Stimulated activated CD4-positive, alpha-beta T cell treated with anti-CD3 and anti-CD28 coated beads, Interleukin-1b, Interleukin-23, amount 100 ng/mL, for 4 hours (primary cell): ENCODE measurements at places on chromosomes 13 and 19.

DNA sequence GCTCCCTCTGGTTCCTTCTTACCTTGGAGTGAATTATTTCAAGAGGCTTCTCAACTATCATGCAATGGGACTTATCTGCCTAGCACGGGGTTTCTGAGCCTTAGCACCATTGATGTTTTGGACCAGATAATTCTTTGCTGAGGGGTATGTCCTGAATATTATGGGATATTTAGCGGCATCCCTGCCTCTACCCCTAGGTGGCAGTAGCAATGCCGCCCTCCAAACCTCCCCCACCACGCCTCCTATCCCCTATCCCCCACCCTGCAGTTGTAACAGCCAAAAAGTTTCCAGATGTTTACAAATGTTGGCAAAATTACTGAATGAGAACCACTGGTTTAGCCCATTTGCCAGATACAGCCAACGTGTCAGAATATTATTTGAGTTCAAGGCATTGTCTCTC is 125.5 kb downstream of the POSTN start:
- DNase-seq = no peak

DNA sequence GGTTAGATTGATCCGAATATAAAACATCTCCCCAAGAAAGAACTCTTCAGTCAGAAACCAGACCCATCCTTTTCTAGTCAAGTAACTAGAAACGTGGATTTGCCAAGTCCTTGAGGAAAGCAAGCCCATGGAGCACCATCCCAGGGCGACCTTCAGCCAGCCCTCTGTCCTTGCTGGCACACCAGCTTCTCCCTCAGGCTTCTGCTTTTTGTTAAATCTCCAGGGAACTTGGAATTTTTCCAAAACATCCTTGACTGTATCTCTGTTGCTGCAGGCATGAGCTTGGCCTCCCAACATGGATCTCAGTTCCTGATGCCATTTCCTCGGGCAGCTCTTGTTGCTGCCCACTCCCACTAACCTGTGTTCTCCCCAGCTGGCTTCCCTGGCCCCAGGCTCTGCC is 27.1 kb upstream of the C1QTNF9 start:
- no peak for DNase-seq

DNA sequence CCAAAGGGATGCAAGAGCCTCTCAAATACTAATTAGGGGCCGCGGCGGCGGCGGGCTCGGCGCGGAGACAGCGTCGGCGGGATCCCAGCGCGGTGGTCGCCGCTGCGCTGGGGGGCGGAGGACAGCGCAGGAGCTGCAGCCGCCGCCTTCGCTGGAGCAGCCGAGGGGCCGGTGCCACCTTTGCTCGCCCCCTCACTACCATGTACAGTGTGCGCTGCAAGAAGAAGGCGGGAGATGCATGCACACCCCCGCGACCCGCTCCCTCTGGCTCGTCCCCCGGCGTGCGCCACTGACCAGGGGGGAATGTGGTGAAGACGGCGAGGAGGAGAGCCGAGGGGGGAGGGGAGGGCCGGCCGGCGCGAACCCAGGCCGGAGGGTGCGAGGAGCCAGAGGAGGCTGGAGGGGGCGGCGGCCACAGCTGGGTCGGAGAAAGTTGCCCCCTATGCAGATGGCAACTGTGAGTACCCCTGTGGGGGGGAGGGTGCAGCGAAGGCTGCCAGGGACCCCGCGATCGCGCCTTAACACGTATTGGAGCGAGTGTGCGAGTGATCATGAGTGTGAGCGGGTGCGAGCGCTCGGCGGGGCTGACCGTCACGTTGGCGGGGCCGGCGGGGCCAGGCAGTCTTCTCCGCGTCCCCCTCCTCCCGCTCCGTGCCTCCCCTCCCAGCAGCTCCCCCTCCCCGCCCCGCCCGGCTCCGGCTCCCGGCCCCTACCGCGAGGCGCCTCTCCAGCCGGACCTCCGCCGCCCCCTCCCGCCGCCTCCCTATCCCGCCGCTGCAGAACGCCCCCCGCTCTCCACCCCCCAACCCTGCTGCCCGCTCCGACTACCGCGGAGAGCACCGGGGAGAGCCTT is 808 bp downstream of the SLITRK5 start:
- DNase-seq = no peak

GRCh38 chr13:23639674-23640073 is 69.5 kb downstream of the TNFRSF19 start:
- no peak for DNase-seq

GRCh38 chr13:103573446-103573845 is 507.2 kb upstream of the SLC10A2 start:
- DNase-seq = no peak

- DNase-seq = no peak
Measured at GRCh38 chr13:110416131-110417025, 109.3 kb downstream of the COL4A2 start.

GRCh38 chr13:106523576-106523975 is 11.9 kb downstream of the EFNB2 start:
- DNase-seq = no peak

DNA sequence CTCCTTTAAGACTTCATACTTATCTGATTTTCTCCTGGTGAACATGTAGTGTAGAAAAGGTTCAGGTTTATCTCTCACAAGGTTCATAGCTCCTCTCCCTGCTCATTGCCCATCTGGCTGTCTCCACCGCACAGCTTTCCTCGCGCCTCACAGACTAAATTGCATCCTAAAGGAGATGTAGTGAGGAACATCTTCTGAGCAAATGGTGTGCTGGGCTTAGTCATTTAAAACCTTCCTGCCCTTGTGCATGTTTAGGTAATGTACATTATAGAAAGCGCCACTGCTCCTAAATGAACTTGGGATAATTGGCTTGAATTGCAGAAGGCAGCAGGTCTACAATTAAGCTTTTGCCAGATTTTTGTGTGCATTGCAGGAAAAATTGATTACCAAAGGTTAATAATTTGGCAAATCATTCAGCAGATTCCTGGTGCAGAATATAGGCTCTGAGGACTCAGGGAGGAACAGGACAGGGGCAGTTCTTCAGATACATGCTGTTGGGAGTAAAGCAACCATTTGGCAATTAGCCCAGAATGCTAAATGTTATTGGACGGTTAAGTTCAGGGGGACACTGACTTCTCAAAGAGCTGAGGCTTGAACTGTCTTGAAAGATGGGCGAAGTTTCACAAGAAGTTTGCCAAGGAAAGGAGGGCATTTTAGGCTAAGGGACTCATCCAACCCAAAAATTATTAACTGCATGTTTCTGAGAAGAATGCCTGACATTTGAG is 108.4 kb upstream of the CLDN10 start:
- no peak for DNase-seq

- no peak for DNase-seq
Measured at GRCh38 chr13:41670873-41671443, 213.6 kb downstream of the RGCC start.

GRCh38 chr19:50230379-50231351 is 27.2 kb downstream of the MYH14 start:
- no peak for DNase-seq

DNA sequence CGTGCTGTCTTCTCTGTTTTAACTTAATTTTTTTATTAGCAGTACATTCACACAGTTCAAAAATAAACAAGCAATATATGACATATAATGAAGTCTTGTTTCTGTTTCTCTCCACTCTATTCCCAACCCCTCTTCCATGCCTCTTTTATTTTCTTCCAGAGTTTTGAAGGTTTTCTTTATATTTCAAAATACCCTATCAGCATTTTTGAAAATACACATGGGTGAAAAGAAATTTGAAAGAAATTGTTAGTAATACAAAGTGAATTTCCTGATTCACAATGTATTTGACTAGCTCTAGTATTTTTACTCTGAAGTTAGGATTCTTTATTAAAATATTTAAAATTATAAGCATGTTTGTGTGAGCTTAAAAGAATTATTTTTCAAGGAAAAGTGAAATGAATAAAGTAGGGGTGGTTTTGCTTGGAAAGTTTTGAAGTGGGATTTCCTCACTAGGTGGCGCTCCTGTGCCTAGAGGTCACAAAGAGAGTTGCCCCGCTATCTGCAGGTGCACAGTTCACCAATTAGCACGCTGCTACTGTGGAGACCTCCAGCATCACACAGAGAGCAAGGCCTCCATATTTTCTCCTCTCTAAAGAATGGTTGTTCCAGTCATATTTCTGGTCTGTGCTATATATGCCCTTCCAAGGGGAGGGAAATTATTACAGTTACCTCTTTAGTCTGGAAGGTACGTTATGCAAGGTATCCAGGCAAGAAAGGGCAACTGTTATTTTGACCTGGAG is 37.6 kb downstream of the SOX21 start:
- DNase-seq = peak; percentile 37

- no peak for DNase-seq
Measured at GRCh38 chr19:1942934-1943555, 2.1 kb downstream of the CSNK1G2 start.

- DNase-seq = no peak
Measured at GRCh38 chr19:28915737-28916460, 297.1 kb downstream of the UQCRFS1 start.

DNA sequence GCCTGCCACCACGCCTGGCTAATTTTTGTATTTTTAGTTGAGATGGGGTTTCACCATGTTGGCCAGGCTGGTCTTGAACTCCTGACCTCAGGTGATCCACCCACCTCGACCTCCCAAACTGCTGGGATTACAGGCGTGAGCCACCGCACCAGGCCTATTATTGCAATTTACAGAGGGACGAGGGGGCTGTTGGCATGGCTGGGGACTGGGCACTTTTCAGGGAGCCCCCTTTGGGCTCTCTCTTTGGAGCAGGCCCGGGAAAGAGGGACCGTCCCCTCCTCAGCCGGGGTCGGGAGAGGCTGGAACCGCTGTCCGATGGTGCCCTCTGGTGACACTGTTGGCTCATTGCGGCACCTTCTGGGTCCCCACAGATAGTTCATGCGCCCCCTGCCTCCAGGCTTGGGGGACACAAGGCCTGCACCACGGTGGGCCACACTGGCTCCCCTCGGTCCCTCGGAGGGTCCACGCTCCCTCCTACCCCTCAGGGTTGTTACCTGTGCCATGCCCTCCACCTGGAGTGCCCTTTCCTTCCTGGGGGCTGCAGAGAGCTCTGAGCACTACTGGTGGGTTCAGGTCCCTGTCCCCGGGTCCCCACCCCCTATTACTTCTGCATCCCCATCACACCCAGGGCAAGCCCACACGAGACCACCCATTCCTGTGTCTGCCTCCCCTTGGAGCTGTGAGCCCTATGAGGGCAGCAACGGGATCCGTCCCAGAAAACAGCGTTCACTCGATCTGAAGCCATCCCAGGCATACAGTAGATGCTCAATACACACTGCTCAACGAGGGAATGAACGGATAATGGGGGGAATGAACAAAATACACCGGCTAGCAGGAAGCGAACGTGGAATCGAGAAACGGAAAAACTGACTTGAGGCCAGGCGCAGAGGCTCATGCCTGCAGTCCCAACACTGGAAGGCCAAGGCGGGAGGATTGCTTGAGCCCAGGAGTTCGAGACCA is 12.5 kb downstream of the FEM1A start:
- peak; percentile 49 for DNase-seq

- DNase-seq = no peak
Measured at GRCh38 chr13:80030491-80030890, 310.4 kb downstream of the SPRY2 start.
